ENCODE measurements at places on chromosomes 13 and 19.

DNA sequence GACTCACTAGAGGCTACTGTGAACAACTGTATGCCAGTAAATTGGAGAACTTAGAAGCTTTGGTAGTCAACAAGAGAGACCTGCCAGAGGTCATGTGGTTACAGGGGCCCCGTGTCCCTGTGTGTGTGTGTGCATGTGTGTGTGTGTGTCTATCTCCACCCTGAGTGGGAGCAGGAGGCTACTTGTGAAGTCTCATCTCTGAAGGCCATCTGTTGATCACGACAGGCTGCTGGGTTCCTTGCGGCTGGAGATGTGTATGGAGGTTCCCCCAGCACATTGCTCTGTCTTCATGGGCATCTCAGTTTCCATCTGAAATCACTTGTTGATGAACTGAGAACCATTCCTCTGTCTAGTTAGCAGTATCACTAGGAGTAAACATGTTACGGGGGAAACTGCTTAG is 58.2 kb upstream of the TEX29 start:
- DNase-seq = peak; percentile 31

DNA sequence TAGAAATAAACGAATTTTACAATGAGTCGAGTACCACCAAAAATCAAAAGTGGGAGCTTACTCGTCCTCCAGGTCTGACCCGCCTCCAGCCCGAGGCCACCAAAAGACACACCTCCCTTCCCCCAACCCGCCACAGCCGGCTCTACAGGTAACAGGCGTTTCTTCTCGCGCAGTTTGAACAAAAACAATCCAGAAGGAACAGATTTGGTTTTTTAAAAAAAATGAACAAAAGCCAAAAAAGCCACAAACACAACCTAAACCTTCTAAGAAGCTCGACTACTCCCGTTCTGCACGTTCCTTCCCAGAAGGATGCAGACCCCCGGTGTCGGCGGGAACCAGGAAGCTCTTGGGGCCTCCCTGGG is 671 bp downstream of the ZDHHC20 start:
- DNase-seq = peak; percentile 57

GRCh38 chr13:28324181-28324789 is 170.6 kb downstream of the FLT1 start:
- peak; percentile 59 for DNase-seq

DNA sequence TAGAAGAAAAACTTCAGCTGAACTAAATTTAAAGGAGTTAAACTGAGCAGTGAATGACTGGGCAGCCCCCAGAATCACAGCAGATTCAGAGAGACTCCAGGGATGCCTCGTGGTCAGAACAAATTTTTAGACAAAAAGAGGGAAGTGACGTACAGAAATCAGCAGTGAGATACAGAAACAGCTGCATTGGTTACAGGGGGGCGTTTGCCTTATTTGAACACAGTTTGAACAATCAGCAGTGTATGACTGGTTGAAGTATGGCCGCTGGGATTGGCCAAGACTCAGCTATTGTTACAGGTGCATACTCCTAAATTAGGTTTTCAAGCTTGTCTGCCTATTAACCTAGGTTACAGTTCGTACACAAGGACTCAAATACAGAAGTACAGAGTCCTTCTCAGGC is 2.2 kb upstream of the SPRYD7 start:
- no peak for DNase-seq

- DNase-seq = no peak
These were observed 6.1 kb downstream of the NXNL1 start for GRCh38 chr19:17454576-17455071.

DNA sequence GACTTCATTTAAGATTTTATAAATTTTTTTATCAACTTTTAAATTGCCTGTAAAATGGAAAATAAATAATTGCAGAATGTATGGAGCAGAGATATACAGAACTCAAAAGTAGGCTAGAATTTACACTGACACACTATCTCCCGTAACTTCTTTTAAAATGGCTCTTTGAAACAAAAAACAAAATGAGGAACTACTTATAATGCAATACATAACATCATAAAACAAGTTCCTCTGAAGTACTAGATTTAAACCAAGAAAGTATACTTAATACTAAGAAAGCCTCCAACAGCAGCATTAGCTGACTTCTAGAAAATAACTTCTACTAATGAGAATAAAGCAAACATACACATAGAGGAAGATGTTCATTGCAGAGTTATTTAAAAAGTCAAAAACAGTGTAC is 17.0 kb downstream of the RBM26 start:
- no peak for DNase-seq

- no peak for DNase-seq
These were observed 97.5 kb downstream of the INSR start for GRCh38 chr19:7196763-7197118.

DNA sequence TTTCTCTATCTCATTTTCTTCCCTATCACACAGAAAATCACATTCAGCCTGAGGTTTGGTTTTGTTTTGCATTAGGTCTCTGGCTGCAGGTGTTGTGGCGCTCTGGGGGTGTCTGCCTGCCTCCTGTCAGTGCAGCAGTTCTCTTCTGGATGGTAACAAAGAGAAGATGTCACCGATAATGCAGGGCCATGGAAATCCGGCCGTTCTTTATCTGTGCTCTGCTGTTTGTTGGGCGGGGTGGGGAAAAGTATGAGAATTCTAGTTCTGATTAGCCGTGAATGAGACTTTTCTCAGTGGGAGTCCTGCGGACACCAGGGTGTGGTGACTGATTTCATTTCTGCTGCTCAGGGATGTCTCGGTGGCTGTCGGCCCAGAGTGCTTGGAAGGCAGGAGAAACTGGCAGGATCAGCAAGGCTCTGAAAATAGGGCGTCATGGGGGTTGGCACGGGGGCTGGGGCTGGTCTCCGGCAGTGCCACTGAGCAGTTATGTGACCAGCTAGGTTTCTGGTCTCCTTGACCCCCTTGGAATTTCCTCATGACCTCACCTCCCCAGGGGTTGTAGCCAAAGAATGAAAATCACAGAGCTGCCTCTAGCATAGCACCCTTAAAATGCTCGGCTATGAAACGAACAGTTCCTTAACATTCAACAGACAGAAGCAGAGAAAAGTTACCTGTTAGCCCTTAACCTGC is 5.0 kb downstream of the RNF113B start:
- DNase-seq = no peak

DNA sequence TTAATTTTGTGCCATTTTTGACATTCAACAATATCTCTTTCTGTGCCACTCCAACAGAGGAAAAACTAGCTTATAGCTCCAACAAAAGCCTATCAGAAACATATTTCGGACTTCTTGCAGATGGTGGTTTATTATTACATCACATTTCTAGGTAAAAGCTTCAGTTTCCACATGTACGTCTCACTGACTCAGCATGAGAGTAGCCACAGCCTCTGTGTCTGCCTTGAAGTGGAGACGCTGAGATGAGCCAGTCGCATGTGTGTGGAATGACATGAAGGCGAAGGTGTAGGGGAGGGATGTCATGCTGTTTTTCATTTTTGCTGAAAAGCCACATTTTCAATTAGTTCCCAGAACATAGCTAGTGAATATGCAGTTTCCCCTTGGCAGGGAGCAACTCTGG is 598.6 kb downstream of the EFNB2 start:
- DNase-seq = no peak

DNA sequence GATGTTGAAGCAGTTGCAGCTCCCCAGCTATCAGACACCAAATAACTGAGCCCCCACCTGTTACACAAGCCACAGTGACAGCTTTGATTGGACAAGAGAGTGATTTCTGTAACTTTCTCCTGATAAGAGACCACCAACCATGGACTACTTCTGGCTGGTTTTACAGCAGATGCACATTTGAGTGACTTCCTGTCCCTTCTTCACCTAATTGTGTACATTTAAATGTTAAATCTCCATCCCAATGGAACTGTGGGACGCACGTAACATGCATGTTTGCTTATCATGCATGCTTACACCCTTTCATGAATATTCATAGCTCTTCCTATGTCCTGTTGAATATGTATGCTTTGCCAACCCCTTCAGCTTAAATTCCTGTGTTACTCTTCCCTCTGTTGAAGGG is 6.0 kb upstream of the TNFSF11 start:
- no peak for DNase-seq

DNA sequence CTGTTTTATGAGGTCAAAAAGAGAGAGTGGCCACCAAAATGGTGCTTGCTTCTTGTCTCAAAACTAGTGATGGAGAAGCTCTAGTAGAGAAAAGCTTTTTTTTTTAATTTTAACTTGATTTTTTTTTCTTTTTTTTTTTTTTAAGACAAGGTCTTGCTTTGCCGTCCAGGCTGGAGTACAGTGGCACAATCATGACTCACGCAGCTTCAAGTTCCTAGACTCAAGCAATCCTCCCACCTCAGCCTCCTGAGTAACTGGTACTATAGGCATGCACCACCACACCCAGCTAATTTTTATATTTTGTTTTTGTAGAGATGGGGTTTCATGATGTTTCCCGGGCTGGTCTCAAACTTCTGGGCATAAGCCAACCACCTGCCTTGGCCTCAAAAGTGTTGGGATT is 279.0 kb downstream of the TBC1D4 start:
- DNase-seq = no peak

DNA sequence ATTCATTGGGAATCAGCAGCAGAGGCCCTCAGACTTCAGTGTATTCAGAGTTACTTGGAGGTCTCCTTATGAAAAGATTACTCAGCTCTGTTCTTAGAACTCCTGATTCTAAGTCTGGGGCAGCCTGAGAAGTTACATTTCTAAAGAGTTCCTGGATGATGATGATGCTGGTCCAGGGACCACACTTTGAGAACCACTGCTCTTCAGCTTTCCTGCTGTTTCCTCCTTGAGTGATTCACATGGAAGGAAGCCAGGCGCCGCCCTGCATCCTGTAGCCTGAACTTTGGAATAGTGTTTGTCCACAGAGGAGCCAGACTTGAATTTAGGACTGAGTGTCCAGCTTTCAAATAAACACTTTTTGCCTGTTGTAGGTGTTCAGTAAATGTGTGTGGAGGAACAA is 2.9 kb downstream of the CEBPG start:
- DNase-seq = no peak

DNA sequence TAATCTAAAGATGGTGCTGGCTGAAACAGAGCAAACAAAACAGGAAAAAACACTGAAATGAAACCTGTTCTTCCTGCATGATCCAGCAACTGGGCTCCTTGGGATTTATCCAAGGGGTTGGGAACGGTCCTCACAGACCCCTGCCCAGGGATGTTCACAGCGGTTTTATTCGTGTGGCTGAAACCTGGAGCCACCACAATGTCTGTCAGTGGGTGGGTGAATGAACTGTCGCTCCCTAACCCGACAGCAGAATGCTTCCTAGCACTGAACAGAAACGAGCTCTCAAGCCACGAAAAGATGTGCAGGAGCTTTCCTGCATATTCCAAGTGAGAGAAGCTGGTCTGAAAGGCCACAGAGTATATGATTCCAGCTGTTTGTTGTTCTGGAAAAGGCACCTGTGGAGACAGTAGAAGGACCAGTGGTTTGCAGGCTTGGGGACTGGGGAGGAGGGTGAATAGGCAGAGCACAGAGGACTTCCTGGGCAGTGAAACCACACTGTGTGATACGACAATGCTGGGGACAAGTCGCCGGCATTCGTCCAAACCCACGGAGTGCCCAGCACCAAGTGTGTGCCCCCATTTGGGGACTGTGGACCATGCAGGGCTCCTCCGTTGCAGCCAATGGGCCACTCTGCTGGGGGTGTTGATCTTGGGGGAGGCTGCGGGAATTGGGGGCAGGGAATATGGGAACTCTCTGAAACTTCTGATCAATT is 73.9 kb downstream of the TEX29 start:
- DNase-seq = no peak

DNA sequence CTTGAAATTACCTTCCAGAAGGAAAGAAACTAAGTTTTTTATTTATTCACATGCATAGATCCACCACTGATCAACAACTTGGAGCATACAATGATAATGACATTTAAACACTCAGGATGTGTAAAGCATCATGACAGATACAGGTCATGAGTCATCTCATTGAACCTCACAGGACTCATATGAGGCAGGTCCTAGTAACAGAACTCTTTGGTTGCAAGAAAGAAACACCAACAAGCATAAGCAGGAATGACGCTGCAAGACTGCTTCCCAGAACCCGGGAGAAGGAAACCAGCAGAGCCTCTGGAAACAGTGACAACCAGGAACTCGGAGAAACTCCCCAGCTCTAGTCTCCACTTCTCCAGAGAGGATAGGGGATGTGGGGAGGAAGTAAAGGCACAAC is 60.8 kb upstream of the IPO5 start:
- no peak for DNase-seq

GRCh38 chr13:30376426-30377311 is 45.6 kb upstream of the UBE2L5 start:
- DNase-seq = no peak

DNA sequence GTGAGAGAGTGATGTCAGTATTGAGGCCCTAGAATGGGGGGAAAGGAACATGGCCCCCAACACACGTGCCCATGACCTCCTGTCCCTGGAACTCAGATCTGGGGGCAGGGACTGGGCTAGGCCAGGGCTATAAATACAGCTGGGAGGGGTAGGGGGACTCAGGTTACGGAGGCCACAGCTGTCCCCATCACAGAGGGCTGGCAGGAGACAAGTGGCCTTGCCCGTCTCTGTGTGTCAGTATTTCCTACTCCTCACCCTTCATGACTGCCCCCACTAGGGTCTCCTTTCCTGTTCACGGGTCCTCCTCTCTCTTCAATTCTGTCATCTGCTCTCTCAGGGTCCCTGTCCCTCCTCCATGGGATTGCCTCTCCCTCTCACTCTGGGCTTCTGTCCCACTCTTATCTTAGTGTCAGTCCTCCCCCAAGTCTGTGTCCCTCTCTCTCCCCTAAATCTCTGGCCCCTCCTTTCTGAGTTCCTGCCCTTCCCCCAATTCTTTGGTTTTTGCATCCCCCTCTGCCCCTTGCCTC is 687 bp upstream of the HRC start:
- no peak for DNase-seq
